ENCODE measurements at places on chromosomes 1 and 21.
A peak's percentile ranks its signal among the peaks of the same experiment; 100 is the strongest.

- DNase-seq = no peak
Measured at GRCh38 chr1:150765296-150765976, at the start of gene CTSS. Gene CTSS (minus strand): TSS chr1:150765778. CDS start chr1:150764763, 1,015 bp downstream.

DNA sequence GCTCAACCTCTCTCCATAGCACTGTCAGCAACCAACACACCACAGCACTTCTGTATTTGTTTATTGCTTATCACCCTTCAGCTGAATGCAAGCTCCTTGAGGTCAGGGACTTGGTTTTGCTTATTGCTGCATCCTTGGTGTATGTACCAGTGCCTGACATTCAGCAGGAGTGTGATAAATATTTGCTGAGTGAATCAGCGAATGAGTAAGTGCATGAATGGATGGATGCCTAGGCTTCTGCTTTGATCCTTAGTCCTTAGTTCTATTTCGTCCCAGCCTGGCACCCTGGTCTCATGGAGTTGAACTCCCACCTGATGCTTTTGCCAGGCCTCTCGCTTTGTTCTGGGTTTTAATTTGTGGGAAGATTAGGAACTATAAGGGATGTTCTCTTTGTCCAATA lies 88.2 kb downstream of the ZSCAN20 start:
- peak; percentile 10 for DNase-seq

DNA sequence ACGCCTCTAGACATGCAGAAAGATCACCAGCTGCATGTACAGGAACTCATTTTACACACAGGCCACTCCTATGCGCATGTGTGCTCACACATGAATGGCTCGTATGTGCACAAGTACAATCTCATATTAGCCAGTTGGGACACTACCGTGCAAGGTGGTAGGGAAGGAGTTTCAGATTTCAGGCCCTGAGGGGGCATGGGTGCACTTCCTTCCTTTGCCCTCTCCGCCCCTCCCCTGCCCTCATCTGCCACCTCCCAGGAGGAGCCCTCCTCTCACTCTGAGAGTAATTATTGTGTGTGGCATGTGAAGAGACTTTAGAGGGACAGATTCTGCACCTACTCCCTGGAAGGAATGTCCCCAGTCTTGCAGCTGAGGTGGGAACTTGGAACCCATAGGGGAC lies 14.8 kb downstream of the EDN2 start:
- DNase-seq = no peak

GRCh38 chr1:223628233-223629125 lies 37.0 kb downstream of the CAPN8 start:
- DNase-seq = peak; percentile 79

DNA sequence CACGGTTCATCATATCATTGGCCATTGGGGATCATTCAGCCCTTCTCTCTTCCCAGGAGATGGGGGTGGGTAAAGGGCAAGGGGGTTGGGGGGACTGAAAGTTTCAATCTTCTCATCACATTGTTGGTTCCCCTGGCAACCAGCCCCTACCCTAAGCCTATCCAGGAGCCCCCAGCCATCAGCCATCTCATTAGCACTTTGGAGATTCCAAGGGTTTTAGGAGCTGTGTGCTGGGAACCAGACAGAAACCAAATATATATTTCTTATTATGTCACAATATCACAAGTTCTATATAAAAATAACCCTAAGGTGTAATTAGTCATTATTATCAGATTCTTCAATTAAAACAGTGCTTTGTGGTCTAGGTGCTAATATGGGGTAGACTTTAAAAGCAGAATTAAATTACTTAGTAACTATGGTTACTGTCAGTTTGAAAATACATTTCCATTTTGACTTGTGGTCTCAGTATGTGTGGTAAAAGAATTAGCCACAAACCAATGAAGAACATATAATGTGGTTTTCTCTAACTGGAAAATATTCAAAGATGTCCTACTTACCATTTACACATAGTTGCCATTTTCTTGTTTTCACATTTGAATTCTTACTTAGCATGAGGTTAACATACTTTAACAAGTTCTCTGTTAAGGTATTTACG lies 28.1 kb downstream of the IL23R start:
- DNase-seq = peak; percentile 16

GRCh38 chr1:29459620-29459945 lies 223.3 kb downstream of the PTPRU start:
- DNase-seq = no peak

DNA sequence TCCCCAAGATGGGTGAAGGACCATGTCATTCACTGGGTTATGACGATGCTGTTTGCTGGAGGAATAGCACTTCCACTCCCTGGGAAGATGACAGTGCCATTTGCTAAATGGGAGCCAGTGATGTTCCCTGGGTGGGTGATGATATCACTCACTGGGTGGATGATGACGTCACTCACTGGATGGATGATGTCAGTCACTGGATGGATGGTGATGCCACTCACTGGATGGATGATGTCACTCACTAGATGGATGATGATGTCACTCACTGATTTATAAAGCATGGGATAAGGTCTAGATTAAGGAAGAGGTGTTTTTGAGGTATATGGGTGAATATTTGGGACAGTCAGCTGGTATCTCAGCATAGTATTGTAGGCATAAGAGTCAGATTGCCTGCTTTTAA lies 457.2 kb downstream of the AJAP1 start:
- DNase-seq = no peak

GRCh38 chr1:239897458-239897857 lies 194.2 kb upstream of the FMN2 start:
- no peak for DNase-seq

- peak; percentile 16 for DNase-seq
Measured at GRCh38 chr1:32204943-32205361, 519 bp upstream of the IQCC start.

DNA sequence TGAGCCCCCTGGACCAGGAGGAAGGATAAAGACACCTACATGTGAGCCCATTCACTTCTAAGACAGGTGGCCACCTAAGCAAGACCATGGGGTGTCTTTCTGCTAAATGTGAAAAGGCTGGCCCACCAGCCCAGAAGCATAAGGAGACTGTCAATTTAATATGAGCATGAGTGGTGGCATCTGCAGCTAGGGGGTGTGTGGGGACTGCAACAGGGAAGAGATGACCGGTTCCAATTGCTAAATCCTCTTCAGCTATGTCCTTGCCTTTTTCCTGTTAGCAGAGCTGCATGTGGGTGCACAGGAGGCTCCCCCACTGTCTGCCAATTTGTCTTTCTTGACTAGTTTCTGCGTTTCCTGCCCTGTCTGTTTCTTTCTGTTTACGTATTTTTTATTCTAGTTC lies 22.3 kb upstream of the BMP8A start:
- no peak for DNase-seq

DNA sequence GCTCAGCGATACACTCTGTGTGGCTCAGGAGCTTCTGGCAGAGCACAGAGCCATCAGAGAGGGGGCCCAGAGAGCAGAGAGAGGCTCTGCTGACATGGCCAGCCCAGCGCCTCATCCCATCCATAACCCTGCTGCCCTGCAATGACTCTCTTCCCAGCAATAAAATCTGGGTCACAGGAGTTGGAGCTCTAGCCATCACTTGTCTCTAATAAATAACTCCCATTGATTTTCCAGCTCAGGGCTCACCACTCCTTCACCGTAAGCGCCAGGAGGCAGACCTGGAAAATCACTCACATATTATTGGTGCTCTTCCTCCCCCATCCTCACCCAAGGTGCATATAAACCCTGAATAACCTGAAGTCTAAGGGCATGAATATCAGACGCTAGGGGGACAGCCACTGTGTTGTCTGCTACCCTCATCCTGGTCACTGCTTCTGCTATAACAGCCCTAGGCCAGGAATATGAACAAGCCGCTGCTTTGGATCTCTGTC lies at the start of gene APCS:
TSS of gene APCS (plus strand) at position 366 of the 491 bp plus-strand sequence. CDS start at position 462, 96 bp downstream.
- DNase-seq = peak; percentile 3

GRCh38 chr1:194568610-194569009 lies 1382.2 kb upstream of the B3GALT2 start:
- DNase-seq = peak; percentile 8

- peak; percentile 83 for DNase-seq
Measured at GRCh38 chr1:103457886-103458455, 67.5 kb upstream of the RNPC3 start.

Data from mesendoderm (in vitro differentiated cells).